ENCODE measurements at places on chromosomes 11 and 22. TPM values are rescaled to one million over a fixed set of nuclear protein-coding genes. Genes with fewer than 3 reads are reported as not detected.

The CD3G gene
- not detected for total RNA-seq

The IFITM1 gene
- 83.1 TPM for total RNA-seq

The CARD10 gene
- 8.3 TPM for total RNA-seq

The POU2F3 gene
- not detected for total RNA-seq

The NPAS4 gene
- total RNA-seq, result not detected

The SPINDOC gene
- total RNA-seq, result 11.3 TPM

The SCN4B gene
- 12.0 TPM for total RNA-seq

The CSNK1E gene
- total RNA-seq, result 65.7 TPM

- DNase-seq, result no peak
These were observed 2.8 kb downstream of the HPX start for GRCh38 chr11:6437993-6438392.

DNA sequence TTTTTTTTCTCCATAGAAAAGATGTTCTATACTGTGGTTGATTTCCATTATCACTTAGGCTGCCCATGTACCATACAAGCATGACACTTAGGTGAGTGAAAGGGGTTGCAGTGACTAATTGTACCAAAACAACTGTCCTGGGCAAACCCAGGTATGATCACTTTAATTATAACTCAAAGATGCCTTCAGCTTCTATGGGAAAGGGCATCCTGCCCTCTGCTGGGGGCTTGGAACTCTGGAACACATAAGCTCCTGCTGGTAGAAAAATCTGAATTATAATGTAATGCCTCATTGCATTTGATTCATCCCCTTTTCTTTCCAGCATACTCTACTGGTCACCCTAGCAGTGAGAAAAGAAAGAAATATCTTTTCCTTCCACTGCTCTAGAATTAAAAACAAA lies 206.3 kb downstream of the DDX10 start:
- DNase-seq, result no peak

- DNase-seq, result no peak
These were observed 5.9 kb downstream of the TKFC start for GRCh38 chr11:61338783-61339489.

GRCh38 chr11:72452495-72452894 lies 18.2 kb upstream of the CLPB start:
- no peak for DNase-seq

- no peak for DNase-seq
These were observed 923.2 kb downstream of the NTM start for GRCh38 chr11:132293586-132293985.

DNA sequence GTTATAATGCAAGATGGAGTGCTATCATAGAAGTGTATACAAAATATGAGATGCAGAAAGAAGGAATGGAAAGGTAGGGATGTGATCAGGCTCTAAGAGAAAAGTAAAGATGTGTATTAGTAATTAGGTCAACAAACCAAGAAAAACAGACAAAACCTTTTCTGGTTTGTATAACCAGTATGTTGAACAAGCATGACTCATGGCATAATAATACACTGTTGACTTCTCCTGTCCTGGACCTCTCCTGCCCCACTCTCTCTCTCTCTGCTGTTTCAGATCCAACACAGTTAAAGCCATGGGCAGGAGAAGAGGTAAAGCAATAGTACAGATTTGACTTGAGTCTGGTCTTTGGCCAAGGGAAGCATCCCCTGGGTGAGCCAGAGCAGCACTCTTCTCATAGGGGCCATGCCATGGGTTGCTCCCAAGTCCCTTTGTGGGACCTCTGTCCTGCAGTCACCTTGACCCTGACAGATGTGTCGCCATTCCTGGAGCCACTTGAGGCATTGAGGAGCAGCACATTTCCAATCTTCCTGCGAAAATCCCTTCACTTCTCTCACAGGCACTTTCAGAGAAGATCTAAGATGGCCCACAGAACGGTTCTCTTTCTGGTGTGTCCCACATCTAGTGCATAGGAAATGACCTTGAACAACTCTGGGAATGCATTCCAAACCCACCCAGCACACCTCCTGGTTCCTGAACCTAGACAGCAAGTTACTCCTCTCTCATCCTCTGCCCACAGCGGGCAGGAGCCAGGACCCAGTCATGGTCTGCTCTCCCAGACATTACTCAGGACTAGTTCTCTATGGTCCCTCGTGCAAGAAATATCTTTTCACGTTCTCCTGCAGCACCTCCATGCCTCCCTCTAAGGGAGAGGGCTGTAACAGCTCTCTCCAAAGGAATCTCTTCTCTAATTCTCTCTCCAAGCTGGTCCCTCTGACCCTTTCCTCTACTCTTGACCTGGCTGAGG lies 58.2 kb upstream of the PRSS23 start:
- DNase-seq, result no peak

DNA sequence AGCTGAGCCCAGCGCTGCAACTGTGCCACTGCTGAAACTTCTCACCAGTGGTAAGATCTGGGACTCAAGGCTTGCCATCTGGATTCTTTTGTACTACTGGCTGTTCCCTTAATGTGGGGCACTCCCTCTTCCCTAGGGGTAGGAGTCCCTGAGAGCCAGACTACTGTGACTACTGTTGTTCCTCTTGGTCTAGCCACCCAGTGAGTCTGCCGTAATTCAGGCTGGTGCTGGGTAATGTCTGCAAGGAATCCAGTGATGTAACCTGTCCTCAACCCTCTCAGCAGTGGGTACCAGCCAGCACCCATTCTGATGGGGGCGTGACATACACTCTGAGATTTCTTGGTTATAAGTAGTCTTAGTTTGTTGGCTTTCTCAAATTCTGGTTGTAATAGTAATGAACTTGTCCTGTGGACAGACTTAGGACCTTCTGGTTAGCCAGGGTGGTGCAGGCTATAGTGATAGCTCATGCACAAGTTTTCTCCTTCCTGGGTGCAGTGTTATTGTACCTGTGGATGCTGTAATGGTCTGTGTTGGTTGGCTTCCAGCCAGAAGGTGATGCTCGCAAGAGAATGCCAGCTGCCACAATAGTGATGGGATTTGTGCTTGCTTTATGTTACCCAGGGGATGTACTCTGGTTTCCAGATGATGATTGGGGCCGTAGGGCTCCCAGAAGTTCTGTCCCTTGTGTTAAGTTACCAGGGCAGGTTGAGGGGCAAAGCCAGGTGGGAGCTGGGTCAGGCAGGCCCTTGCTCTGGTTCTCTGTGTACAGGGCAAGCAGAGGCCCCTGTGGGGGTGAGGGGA lies 65.5 kb downstream of the ARHGAP42 start:
- no peak for DNase-seq

DNA sequence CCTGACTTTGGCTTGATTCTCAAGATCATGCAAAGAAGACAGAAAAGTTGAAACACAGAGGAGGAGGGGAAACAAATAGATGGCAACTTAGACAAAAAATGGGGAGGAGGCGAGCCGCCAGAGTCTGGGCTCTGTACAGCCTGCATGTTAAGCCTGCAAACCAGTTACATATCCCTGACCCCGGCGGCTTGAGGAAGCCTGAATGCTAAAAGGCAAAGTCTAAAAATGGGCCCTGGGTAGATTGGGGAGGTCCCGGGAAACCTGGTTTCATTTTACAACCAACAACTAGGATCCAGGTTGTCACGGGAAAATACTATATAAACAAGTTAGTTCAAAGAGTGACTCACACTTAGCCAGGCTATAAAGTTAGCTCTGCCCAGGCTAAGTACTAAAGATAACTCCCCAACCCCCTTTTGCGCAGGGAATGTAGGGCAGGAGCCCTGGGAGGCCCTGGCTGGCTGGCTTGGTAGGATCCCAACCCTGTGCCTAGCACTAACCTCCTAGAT lies 18.8 kb upstream of the ZBTB16 start:
- no peak for DNase-seq

DNA sequence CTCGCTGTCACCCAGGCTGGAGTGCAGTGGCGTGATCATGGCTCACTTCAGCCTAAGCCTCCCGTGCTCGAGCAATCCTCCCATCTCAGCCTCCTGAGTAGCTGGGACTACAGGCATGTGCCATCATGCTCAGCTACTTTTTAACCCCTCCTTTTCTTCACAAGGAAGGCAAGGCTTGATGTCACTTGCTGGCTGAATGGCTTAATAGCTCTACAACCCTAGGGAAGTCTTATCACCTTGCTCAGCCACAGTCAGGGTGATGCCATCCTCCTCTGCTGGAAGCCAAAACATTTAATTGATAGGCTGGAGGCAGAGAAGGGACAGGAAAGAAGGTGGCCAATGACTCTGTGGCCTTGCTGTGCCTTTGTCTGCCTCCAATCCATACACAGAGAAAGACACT lies 131.9 kb downstream of the MED15 start:
- no peak for DNase-seq

DNA sequence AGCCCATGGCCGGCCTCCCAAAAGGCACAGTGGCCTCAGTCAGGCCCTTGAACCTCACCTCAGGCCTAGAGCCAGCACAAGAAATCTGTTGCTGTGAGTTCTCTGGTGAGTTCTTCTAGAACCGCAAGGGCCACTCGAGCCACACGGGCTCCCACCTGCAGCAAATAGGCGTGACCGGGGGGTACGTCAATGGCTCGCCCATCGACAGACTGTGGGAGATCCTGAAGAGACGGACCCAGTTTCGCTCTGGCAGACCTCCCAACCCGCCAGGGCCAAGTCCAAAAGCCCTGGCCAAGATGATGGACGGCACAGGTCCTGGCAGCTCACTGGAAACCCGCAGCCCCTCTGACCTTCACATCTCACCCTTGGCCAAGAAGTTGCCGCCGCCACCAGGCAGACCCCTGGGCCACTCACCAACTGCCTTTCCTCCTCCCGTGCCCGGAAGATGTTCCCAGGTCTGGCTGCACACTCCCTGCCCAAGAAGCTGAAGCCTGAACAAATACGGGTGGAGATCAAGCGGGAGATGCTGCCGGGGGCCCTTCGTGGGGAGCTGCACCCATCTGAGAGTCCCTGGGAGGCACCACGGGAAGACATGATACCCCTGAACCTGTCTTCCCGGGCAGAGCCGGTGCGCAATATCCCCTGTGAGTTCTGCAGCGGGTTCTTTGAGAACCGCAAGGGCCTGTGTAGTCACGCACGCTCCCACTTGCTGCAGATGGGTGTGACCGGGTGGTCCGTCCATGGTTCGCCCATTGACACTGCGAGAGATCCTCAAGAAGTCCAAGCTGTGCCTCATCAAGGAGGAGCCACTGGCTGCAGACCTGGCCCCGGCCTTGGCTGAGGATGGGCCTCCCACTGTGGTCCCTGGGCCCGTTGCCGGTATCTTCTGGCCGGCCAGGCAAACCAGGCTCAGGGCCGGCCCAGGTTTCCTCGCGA lies 544.2 kb upstream of the CCDC179 start:
- peak; percentile 18 for DNase-seq

DNA sequence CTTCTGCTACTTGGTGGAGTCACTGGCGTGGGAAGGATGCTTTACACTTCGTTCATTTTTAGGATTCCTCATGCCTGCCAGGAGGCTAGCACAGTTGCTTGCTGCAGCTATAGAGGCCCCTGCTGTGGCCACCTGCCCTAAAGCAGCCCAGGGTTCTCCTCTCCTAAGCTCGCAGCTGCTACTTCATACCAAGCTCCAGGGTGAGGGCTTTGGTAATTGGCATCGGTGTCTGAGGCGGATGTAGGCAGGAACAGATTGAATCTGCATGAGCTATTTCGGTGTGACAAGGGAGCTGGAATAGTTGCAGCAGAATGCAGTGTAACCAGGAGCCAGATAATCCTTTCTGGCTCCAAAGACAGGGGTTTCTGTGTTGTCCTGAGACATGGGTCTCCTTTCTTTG lies 133.1 kb downstream of the MICAL2 start:
- no peak for DNase-seq

DNA sequence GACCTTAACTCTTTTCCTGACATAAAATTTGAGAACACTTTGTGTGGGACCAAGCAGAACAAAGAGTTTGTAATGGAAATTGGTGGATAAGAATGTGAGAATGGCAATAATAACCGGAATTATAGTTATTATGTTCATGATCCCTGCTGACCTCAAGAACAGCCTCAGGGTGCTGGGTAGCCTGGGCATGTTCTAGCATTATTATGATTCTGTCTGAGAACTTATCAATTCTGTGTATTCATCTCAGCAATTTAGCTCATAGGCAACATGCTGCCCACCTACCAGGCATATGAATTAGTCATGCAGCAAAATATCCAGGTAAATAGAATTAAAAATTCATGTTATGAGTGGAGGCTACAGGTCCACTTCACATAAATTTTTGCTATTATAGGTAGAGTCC lies 61.9 kb downstream of the CTSC start:
- no peak for DNase-seq

DNA sequence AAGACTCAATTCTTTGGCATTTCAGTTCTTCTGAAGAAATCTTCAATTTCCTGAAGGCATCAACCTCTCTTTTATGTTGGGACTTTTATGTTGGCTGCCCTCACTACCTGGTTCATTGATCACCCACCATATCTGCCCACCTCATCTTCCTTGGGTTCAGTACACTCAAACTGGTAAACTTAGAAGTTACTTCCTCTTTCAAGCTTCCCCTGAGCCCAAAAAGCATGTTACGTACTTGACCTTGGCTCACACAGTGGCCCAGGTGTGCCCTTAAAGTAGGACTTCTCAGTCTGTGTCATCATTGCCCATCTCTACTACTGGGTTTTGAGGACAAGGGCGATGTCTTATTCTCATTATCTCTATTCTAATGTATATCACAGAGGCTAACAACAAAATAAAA lies 86.1 kb downstream of the GRIA4 start:
- DNase-seq, result no peak

DNA sequence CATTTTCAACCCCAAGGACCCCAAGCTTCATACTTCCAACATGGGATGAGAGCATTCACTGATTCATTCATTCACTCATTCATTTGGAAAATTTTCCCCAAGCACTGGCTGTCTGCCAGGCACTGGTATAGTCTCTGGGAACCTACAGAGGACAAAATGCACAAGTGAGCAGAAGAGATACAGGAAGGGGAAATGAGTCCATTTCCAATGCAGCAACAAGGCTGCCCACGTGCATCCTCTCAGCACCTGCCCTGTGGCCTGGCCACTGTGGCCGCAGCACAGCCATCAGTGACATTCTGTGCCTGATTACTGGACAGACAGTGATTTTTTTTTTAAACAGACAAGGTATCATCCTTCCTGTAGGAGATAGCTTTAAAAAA lies 96.0 kb upstream of the PITPNB start:
- DNase-seq, result no peak

Measured in Right ventricle myocardium superior (tissue), 1 donor.